ENCODE measurements at places on chromosomes 1 and 21. TPM values are rescaled to one million over a fixed set of nuclear protein-coding genes. Genes with fewer than 3 reads are reported as not detected.

Gene LCE2B
- not detected for total RNA-seq

Gene WNT3A
- not detected for total RNA-seq

- no peak for DNase-seq
Observed at GRCh38 chr1:110173466-110174105, 23.3 kb downstream of the SLC6A17 start.

Gene NID1
- 19.9 TPM for total RNA-seq

DNA sequence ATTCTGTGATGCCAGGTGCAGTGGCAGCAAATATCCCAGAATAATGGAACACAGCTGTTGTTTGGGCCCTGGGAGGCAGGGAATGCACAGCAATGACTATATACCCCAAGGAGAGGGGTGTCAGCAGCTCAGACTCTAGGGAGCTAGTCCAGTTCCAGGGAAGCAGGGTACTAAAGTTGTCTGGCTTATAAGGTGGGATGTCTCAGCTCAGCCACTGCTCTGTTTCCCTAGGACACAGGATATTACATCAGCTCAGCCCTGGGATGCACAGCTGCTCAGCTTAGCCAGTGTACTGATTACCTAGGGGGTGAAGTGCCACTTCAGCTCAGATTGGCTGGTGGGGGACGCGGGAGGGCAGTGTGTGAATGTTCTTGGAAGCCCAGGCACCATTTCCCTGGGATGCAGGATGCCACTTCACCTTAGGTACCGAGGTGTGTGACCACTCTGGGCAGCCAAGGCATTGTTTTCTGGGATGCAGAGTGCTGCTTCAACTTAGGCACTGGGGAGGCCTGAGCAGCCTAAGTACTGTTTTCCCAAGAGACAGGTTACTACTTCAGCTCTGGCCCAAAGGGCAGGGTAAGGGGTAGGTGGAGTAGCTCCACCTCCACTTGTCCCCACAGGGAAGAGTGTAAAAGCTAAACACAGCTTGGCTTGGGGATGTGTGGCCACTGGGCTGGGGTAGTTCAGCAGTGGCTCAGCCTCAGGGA is 59.4 kb downstream of the DIPK1A start:
- DNase-seq, result peak; percentile 63

Gene TMEM183A
- total RNA-seq, result 67.0 TPM

Gene PLPPR4
- 0.26 TPM for total RNA-seq

Gene LAMC1
- 383 TPM for total RNA-seq

Gene ATAD3B
- total RNA-seq, result 38.7 TPM

Gene PRDM16
- total RNA-seq, result not detected

Gene OPRD1
- 0.23 TPM for total RNA-seq

Gene PPIAL4G
- total RNA-seq, result not detected

DNA sequence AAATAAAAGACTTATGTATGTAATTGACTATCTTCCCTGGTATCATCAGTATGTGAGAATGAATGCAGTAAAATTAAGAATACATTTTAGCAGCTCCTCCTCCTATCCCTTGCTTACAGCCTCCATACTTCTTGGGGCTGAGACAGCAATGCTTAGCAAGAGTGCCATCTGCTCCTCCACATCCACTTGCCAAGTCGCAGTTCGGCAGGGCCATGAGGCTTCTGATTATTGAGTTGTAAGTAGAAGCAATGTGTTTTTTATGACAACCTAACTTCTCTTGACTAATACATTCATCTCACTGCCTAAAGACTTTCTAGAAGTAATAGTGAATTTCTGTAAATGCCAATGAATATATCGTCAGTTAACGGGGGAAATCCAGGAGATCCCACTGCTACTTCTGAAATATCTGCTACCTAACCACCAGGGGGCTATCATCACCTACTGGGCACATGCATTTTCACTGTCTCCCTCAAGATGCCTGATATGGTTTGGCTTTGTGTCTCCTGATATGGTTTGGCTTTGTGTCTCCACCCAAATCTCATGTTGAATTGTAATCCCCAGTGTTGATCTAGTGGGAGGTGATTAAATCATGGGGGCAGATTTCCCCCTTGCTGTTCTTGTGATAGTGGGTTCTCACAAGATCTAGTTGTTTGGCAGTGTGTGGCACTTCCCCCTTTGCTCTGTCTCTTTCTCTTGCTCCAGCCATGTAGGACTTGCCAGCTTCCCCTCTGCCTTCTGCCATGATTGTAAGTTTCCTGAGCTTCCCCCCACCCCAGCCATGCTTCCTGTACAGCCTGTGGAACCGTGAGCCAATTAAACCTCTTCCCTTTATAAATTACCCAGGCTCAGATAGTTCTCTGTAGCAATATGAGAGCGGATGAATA is 59.6 kb downstream of the EXTL2 start:
- peak; percentile 34 for DNase-seq

Gene LPAR3
- not detected for total RNA-seq

- DNase-seq, result peak; percentile 15
Observed at GRCh38 chr1:234745844-234746797, 136.1 kb upstream of the IRF2BP2 start.

DNA sequence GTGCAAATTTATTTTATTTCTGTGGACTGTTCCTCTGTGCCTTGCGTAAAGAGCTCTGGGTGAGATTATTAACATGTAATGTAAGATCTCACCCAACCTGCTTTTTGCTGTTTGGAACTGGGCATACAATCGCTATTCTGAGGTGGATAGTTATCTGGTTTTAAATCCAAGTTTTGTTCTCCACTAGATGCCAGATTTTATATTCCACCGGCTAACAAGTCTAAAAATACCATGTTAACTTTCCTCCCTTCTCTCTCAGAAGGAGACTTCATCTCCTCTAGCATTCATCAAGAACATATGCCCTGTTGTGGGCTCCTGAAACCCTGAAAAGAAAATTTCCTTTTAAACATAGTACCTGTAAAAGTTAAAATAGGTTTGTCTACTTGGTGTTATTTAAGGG is 56.4 kb downstream of the C1orf21 start:
- DNase-seq, result no peak

DNA sequence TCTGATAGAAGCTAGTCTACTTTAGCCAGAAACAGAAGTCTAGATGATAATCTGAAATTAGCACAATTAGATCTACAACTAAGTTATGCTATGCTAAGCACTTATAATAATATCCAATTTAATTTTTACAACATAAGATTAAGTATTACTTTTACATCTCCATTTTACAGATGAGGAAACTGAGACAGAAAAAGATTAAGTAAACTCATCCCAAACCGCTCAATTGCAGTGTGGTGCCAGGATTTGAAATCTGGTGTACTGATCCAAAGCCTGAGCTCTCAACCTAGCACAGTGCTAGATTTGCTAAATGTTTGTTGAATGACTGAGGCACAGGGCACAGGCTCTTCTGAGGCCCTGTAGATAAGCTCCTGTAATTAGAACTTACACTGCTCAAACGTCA is 13.8 kb downstream of the KNCN start:
- no peak for DNase-seq

- DNase-seq, result no peak
Observed at GRCh38 chr1:175373786-175374623, 181.4 kb upstream of the KIAA0040 start.

- DNase-seq, result no peak
Observed at GRCh38 chr1:232471250-232471649, 158.7 kb downstream of the SIPA1L2 start.

- DNase-seq, result no peak
Observed at GRCh38 chr1:88976235-88976634, 16.2 kb downstream of the KYAT3 start.
